ENCODE measurements at places on chromosomes 6 and 20.

DNA sequence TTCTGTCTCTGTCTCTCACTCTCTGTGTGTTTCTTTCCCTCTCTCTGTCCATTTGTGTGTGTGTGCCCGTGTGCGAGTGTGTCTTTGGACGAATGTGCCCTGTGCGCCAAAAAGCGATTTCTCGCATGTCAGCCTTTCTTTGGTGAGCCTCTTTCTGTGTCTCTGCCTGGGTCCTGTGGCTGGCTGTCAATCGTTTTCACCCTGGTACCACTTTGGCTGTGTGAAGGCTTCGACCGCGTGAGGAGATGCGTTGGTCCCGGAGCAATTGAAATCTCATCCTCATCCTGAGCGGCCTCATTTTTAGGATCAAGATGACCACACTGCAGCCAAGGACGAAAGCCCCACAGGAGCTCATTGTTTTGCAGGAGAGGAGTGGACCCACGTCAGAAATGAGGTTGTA lies 288.9 kb upstream of the ZNF337 start:
- DNase-seq: no peak

DNA sequence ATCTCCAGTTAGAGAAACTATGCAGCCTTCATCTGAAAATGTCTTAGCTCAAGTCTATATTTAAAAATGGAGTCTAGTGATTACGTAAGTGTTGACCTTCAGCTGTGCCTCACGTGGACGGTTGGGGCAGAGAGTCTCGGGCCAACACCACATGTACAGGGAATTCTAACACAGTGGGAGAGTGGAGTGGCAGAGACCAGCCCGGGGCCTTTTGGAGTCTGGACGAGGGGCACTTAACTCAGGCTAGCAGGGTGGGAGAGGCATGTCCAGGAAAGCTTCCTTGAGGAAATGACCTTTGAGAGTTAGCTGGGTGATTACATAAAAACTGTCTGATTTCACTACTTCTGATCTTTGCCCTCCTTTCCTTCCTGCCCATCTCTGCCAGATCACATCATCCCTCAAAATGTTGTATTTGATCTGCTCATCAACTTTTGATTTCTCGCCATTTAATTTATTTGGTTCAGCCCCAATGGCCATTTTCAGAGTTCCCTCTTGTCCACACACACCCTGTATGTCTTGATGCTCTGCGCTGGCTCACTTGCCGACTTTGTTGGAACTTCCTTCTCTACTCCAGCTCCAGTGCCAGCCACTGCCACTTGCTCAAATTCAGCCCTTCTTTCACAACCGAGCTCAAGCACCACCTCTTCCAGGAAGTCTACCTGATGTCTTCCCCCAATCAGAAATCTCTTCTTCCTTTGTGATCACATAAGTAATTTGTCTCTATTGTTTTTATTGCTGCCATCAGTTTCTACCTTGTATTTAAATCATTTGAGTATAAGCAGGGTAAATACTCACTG lies 2.6 kb downstream of the ARMC2 start:
- DNase-seq: no peak

DNA sequence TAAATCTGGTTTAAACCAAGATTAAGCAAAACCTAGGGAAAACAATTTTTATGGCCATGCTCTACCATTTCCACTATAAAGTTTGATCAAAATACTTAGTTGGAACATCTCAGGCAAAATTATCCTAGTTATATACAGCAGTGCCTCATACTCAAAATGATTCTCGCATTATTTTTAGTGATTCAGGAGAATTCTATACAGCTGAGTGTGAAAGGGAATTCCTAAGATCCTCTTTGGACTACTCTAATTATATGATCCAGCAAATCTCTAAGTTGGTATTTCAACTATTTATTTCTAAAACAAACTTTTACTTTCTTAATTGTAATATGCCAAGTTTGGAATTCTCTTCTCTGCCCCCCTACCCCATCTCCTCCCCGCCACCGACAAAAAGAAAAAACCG lies 8.6 kb downstream of the DTNBP1 start:
- DNase-seq: no peak

- no peak for DNase-seq
Measured at GRCh38 chr6:68689910-68690309, 54.8 kb downstream of the ADGRB3 start.

GRCh38 chr6:142303176-142303533 lies 1.3 kb downstream of the ADGRG6 start:
- DNase-seq: no peak

GRCh38 chr6:106444777-106445507 lies 84.4 kb downstream of the CRYBG1 start:
- no peak for DNase-seq

- DNase-seq: no peak
Measured at GRCh38 chr20:36454698-36455427, 86.5 kb upstream of the MYL9 start.

- no peak for DNase-seq
Measured at GRCh38 chr6:109701221-109701620, 10.1 kb downstream of the FIG4 start.

- DNase-seq: no peak
Measured at GRCh38 chr6:131844243-131844841, 36.5 kb downstream of the ENPP1 start.

DNA sequence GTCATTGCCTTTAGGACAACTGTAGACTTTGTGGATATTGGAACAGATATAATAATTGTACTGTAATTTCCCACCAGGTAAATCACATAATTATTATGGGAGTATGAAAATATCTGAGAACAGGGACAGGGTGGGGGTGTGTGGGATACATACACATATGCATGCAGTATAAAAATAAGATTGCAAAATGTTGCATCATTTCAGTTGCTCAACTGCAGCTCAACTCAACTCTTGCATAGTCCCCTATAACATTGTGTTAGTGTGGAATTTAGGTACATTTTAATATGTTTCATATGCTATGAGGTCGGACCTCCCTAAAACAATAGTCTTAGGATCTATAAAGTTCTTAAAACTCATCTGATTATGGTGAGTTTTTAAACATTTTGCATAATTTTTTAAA lies 275.0 kb upstream of the FLRT3 start:
- no peak for DNase-seq

- DNase-seq: no peak
Measured at GRCh38 chr6:40916845-40917244, 122.2 kb downstream of the UNC5CL start.

DNA sequence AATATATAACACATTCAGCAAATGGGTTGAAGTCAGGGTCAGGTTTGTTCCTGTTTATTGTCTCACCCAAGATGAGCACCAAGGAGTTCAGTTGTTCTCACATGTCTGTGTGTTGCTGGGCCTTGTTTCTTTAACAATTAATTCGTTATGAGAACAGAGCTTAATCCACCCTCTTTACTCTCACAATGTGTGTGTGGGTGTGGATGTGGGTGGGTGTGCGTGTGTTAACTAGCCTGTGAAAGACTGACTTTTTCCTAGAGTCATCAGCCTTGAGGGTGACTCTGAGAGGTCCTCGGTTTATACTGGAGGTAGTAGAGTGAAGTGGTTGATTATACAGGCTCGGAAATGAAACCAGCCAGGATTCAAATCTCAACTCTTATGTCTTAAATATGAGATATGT lies 672.1 kb downstream of the MAFB start:
- no peak for DNase-seq

- DNase-seq: no peak
Measured at GRCh38 chr6:146578054-146578453, 20.7 kb upstream of the ADGB start.

DNA sequence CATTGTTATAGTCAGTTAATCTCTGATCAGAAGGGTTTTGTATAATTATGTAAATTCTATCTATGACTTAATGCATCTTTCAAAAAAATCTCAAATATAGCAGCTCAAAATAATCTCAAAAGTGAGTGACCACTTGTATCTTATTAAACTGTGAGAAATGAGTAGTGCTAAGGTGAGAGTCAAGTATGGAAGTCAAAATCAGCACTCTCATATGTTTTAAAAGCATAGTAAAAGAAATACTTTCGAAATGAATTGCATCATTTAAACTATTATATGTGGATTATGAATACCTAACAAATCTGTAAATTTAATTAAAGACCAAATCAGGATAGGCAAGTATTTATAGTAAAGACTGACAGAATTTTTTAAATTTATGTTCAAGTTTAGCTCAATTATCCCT lies 645.6 kb downstream of the PHF3 start:
- DNase-seq: no peak

- no peak for DNase-seq
Measured at GRCh38 chr20:7828437-7828836, 111.8 kb downstream of the HAO1 start.

DNA sequence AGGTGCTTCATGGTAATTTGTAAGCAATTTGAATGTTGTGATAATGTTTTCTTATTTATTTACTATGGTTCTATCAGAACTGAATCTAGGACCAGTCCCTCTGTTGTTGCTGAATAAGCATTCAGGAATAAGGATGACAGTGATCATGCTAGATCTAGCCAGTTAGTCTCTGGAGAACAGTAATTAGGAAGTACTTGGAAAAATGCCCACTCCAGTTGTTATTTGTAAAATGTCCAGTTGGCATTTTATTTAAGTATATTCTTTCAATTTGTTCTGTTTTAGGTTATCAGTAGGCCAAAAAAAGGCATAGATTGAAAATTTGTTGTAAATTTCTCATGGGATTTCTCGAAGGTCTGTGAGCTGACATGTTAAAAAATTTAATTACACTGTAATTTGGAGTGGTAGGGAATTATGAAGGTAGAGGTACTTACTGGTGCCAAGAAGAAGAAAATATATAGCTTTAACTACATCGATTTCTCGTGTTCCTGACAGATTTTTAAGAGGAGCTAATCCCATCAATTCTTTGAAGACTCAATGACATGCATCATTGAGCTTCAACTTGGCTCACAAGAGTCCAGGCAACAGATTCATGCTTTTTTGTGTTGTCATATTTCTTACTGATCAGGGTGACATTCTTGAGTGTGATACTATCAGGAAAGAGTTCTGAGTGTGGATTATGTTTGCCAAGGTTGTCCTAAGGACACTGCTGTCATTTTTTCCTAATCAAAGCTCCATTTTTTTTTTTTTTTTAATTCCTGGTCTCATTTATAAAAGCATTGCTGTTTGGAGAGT lies 177.3 kb downstream of the CARMIL1 start:
- no peak for DNase-seq

GRCh38 chr20:39070484-39071231 lies 108.5 kb downstream of the DHX35 start:
- DNase-seq: no peak

- no peak for DNase-seq
Measured at GRCh38 chr20:23396950-23397627, 24.2 kb downstream of the NAPB start.

- DNase-seq: no peak
Measured at GRCh38 chr6:74041420-74041819, 345.4 kb downstream of the CD109 start.

DNA sequence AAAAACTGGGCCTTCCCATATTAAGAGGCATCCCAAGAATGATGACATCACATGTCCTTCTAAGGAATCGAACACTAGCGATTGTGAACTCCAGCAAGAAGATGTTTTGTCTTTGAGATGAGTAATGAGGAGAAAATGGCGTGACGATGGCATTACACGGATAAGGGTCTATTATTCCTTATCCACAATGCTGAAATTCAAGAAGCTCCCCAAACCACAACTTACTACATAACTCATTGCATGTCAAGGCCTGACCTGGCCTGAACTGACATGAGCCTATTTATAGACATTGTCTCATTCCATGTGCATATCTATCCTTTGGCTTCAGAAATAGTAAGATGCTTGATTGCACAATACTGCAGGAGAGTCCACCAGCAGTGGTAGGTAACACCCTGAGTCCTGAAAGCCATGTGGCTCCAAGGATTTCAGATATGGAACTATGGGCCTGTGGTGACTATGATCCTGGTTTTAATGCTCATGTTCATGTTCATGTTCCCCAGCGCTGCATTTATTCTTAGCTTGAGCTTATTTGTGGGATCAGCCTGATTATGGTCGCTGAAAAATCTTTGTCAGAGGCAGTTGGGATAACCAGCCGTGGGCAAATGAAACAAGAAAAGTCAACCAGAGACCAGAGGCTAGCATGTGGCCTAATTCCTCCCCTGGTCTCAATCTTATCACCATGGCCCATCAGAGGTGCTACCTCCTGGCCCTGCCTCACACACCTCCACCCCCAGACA lies 183.2 kb upstream of the JARID2 start:
- DNase-seq: no peak

DNA sequence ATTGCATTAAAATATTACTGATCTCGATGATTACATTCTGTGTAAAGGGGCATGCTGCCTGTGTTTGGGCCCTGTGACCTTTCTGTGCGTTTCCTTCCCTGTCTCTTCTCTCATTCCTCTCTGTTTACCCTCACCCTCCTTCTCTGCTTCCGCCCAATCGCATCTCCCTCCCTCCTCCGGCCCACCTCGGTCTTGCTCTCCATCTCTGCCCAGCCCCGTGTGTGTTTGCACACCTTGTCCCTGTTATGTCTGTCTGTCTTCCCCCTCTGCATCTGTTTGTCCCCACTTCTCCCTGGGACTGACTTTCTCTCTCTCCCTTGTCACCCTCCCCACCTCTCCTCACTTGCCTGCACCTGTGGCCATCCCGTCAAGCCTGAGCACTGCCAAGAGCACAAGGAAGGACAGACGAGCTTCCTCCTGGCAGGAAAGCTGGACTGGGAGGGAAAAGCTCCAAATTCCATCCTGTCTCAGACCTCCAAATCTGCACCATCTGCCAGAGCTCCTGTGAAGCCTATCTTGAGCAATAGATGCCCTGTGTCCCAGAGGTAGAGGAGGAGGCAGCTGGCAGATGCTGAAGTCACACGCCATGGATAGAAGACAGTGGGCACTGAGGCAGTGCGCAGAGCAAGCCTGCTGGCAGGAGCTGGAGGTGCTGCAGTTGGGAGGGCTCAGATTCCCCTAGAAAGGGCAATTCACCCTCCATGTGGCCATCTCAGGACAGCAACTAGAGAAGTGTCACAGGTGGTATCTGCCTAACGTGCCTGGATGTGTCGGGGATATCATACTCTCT lies 172.3 kb downstream of the PTPRT start:
- DNase-seq: no peak

DNA sequence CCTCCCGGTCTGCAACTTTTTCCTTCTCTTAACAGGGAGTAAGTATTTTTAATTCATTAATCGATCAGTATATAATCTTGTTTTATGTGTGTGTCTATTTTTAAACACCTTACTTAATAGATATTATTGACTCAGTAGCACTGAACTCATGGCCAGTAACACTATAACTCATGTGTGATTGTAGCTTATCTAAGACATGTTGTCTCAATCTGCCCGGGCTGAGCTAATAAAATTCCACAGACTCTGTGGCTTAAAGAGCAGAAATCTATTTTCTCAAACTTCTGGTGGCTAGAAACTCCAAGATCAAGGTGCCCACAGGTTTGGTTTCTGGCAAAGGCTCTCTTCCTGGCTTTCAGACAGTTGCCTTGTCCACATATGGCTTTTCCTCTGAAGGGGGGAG lies 68.8 kb upstream of the TNFAIP3 start:
- DNase-seq: no peak

DNA sequence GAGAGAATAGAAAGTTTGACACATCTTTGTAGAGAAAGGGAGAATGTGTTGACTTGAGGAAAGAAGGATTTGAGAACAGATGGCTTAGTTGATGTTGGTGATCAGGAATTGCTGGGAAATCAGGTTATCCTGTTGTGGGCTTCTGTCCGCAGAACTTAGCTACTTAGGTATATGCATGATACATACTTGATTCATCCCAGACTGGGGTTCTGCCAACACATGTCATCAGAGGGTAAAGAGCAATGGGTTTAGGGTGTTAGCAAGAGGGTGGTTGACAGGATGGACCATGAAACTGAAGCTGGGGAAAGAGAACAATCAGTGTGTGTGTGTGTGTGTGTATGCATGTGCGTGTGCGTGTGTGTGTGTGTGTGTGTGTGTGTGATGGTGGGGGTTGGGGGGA lies 50.6 kb upstream of the NELFCD start:
- no peak for DNase-seq

GRCh38 chr6:40764726-40765125 lies 177.6 kb upstream of the LRFN2 start:
- DNase-seq: no peak

Measured in T-helper 2 cell (primary cell).